ENCODE measurements at places on chromosomes 2 and 18. TPM values are rescaled to one million over a fixed set of nuclear protein-coding genes. Genes with fewer than 3 reads are reported as not detected.

DNA sequence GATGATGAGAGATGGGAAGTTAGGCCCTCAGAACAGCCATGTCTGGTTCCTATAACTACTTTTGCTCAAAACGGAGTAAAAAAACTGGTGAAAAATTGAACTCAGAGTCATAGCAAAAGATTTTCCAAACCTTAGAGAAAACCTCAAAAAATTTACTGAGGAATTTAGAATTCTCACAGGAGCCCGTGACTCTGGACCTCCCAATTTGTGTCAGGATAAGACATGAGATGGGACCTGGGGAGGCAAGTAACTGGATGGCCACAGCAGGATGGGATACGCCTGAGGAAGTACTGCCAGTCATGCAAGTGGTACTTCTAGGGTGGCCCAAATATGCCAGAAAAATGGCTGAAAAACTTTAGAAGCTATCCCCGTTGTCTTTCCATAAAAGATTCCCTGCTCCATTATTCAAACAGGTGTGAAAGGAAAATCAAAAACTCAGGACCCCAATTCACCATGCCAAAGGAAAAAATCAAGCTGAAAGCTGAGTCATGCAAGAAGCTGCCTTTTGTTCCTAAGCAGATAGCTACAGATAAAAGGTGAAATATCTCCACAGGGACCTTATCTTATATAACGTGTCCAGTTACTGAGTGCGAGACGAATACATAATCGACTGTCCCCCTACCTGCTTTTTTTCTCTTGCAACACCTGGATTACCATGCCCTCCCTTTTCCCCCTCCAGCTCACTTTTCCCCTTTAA lies 34.1 kb upstream of the LIPG start:
- no peak for DNase-seq

- DNase-seq: no peak
These were observed 35.5 kb downstream of the STAT1 start for GRCh38 chr2:190978389-190979053.

- peak; percentile 37 for DNase-seq
These were observed 93.1 kb downstream of the SPATS2L start for GRCh38 chr2:200399636-200400035.

DNA sequence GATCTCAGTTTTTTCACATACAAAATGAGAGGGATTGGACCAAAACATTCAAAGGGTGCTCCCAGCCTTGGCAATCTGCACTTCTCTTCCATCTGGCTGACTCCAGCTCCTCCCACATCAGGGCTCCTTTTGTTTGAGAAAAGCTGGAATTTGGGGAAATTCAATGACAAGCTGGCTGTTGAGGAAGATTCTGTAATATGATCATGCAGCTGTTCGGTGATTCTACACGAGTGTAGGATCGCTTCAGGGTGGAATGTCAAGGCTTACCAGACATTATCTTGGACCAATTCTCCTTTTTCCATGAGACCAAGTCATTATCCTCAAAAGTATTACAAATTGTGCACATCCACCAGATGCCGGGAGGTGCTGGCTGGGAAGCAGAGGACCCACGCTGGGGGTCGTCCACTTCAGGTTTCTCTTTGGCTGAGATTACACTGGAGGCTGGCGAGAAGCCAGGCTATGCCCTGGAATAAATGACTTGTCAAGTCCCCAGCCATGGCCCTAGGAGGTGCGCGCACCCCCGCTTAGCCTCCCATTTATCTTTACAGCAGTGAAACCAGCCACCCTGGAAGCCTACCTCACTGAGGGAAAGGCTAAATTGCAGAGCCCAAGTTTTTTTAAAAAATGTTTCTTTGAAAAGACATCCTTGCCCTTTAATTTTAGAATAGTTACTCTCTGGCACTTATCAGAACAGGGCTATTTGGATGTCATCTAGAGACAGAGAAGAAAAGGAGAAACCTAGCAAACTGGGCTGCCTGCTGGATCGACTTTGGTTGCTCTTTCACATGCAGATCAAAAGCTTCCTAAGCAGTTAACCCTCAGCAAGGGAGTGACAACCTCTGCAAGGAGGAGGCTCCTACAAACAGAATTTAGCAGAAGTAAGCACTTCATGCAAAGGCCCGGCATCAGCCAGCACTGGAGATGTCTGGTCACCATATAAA lies 42.5 kb upstream of the LCLAT1 start:
- no peak for DNase-seq

Gene CCDC74B
- not detected for polyA plus RNA-seq

GRCh38 chr18:70454704-70455322 lies 166.0 kb downstream of the SOCS6 start:
- DNase-seq: peak; percentile 72

GRCh38 chr2:223635080-223635479 lies 32.9 kb upstream of the SCG2 start:
- DNase-seq: no peak

- peak; percentile 25 for DNase-seq
These were observed 1.2 kb downstream of the PER2 start for GRCh38 chr2:238286987-238287736.

DNA sequence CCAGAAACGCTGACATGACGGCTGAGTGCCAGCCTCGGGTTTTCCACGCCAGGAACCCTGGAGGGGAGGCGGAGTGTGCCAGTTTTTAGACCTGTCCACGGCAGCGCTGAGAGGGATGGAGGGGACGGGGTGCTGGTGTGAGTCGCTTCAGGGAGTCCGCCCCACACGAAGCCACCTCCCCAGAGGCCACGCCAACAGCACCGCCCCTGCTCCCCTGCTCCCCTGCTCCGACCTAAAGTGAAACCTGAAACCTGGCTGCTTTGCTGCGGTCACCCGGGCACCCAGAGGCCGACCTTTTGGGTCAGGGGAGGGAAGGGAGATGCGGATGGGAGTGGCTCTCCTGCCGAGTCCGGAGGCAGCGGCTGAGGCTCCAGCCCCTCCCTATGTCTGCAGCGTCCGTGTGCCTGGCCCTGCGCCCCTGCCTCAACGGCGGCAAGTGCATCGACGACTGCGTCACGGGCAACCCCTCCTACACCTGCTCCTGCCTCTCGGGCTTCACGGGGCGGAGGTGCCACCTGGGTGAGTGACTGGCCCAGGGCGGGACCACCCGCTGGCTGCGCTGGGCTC lies 38.1 kb downstream of the SNED1 start:
- DNase-seq: peak; percentile 13

GRCh38 chr2:5982903-5983265 lies 290.7 kb downstream of the SOX11 start:
- no peak for DNase-seq

DNA sequence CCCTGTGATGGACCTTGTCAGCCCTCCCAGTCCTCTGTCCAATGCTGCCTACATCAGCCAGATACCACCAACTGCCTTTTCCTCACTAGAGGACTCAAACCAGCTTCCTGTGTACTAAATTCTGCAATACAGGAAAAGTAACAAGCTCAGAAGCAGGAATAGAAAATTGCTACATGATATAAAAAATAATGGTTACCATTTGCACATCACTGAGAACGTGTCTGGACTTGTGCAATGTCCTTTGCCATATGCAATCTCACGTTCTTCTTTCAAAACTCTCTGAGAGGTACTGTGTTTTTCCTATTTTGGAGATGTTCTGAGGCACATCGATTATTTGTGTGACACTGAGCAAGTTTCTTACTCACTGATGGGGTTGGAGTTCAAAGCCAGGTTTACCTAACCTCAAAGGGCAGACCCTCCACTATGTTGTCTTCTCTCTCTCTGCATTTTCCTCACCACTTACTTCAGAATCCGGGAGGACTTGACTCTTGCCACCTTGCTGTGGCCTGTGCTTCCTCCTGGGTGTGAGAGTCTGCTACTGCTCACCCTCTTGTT lies 12.1 kb downstream of the UPP2 start:
- no peak for DNase-seq

Gene ARHGEF33
- polyA plus RNA-seq: 0.13 TPM

Gene ANKRD23
- 3.8 TPM for polyA plus RNA-seq

- no peak for DNase-seq
These were observed 42.3 kb downstream of the FAM124B start for GRCh38 chr2:224359569-224359968.

DNA sequence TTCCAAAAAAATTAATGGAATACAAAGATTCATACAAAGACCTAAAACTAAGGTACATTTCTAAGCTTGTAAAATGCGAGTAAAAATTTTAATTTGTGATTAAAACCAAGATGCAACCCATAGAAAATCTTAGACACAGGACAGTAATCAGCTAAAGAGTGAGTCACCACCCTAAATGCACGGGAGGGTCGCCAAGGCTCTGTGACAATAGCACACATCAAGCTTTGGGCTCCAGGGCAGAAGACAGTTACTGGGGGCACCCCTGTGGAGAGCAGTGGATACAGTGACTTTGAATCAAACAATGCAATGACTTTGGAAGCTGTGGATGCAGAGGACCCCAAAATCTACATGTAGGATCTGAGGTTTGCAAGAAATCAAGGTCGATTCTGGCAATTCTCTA lies 7.5 kb downstream of the FLACC1 start:
- DNase-seq: no peak

DNA sequence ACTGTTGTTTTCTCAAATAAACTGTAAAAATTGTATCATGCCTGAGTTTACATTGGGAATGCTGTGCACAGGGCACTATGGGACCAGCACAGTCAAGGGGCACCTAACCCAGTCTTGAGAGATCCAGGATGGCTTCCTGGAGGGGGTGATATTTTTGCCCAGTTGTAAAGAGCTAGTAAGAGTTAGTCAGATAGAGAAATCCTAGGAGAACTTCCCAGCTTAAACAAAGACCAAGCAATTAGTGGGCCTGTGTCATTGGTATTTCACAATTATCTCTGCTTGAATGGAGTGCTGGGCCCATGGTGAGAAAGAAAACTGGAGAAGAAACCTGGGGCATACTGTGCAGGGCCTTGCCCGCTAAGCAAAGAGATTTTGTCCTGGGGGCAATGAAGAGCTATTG lies 12.2 kb downstream of the XDH start:
- DNase-seq: no peak

Gene OR6B2
- not detected for polyA plus RNA-seq

Gene AKAIN1
- polyA plus RNA-seq: 0.22 TPM

DNA sequence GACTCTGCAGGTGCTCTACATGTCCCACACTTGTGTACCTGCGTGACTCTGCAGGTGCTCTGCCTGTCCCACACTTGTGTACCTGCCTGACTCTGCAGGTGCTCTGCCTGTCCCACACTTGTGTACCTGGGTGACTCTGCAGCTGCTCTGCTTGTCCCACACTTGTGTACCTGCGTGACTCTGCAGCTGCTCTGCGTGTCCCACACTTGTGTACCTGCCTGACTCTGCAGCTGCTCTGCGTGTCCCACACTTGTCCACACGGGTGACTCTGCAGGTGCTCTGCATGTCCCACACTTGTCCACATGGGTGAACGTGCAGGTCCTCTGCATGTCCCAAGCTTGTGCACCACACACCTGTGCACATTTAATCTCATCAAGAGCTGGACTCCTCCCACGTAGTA lies 576.7 kb upstream of the SALL3 start:
- no peak for DNase-seq

- no peak for DNase-seq
These were observed 218.0 kb downstream of the LOXHD1 start for GRCh38 chr18:46439037-46439436.

- no peak for DNase-seq
These were observed 174.5 kb downstream of the TCF4 start for GRCh38 chr18:55413474-55413873.

DNA sequence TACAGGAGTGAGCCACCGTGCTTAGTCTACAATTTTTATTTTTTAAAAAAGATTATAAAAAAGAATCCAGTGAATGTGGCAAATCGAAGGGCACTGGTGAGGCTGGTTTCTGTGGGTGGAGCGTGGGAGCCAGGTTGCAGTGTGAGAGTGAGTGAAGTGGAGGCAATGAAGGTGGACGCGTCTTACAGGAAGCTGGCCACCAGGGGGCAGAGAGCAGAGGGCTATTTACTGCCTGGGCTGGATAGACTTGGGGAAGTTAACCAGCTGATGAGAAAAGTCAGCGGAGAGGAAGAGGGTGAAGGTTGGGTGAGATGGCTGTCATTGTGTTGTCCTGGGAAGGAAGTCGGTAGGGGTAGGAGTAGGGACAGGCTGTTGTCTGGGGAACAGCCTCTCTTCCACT lies 6.8 kb downstream of the SCTR start:
- peak; percentile 85 for DNase-seq

Gene EGR4
- polyA plus RNA-seq: not detected

Gene IL36A
- polyA plus RNA-seq: not detected

- no peak for DNase-seq
These were observed 18.8 kb downstream of the TSHZ1 start for GRCh38 chr18:75229437-75229836.

GRCh38 chr2:237818066-237818473 lies 19.5 kb downstream of the RBM44 start:
- DNase-seq: no peak

DNA sequence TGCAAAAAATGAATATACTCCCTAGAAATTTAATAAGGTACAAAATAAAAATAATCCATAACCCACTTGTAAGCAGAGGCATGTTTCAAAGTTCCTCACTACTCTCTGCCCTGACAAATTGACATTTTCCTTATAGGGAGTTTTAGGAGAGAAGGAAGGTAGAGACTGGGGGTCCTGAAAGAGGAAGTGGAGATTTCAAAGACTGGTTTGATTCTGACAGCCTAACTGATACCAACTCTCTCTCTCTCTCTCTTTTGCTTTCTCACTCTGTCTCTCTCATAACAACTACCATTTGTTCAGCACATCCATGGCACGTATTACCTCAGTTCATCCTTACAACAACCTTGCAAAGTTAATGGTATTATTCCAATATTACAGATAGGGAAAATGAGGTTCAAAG lies 18.6 kb downstream of the FZD7 start:
- DNase-seq: no peak

DNA sequence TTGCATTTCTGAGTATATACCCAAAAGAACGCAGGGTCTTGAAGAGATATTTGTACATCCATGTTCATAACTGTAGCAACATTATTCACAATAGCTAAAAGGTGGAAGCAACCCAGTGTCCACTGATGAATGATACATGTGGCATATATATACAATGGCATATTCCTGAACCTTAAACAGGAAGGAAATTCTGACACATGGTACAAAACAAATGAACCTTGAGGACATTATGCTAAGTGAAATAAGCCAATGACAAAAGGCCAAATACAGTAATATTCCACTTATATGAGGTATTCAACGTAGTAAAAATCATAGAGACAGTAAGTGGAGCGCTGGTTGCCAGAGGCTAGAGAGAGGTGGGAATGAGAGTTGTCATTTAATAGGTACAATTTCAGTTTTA lies 8.1 kb downstream of the AAK1 start:
- no peak for DNase-seq
